ENCODE measurements at places on chromosomes 16 and 17.

GRCh38 chr17:3641717-3642486 is 5.3 kb downstream of the CTNS start:
- no peak for DNase-seq

DNA sequence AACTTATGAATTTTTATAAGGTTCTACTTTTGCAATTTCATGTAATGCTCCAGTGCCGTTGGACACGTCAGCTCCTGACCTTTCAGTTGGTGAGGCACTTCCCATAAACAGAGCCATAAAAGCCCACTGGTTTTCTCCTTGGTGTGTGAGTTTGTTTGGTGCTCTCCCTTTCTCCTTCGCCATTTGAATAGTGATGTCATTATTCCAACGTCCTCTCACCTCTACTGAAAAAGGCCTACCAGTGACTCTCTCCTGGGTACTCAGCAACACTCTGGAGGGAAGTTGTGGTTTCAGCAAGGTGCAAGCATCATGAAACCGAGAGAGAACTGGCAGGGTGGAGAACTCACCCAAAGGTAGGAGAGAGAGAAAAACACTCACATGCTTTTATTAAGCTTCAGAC is 29.6 kb upstream of the HNF1B start:
- DNase-seq = no peak

DNA sequence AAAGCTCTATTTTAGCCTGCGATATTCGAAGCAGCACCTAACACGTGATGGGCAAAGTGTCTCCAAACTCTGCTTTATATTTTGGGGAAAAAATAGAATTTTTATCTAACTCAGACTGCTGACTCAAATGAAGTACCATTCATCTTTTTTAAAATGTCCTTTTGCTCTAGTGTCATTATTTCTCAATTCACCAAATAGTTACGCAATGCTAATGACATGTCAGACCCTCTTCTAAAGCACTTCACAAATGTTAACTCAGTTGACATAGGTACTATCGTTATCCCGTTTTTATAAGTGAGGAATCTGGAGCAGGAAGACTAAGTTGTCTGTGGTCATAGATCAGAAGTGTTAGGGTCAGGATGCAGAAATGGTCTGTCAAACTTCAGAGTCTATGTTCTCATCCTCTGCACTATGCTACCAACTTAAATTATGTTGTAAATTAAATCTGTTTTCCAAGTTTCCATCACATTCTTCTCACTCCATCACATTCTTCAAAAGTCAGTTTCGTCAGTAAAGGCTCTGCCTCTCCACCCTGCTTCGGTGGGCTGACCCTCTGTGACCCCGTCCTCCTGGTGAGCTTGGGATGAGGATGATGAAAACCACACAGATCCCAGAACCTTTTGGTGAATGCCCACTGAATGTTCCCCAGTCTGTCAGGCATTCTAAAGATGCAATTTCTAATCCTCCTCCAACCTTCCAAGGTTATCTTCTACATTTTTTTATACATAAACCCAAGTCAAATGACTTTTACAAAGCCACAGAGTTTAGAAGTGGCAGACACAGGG is 102.8 kb downstream of the ADAMTS18 start:
- no peak for DNase-seq

DNA sequence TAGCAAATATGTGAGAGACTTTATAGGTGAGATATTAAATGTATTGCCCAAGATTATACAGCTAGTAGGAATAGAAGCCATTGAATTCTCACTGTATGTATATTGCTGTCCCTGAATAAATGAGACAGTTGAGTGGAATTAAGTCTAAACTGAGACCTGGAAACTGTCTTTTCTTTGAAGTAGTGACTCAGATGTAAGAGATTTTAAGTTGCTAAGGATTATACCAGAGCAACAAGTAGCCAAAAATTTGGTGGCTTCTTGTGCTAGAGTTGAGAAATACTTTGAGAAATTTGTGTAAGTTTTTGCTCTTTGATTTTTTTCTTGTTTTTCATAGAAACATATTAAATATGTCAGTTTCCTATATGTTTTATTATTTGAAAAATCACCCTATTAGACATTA is 58.7 kb downstream of the TANC2 start:
- DNase-seq = no peak

DNA sequence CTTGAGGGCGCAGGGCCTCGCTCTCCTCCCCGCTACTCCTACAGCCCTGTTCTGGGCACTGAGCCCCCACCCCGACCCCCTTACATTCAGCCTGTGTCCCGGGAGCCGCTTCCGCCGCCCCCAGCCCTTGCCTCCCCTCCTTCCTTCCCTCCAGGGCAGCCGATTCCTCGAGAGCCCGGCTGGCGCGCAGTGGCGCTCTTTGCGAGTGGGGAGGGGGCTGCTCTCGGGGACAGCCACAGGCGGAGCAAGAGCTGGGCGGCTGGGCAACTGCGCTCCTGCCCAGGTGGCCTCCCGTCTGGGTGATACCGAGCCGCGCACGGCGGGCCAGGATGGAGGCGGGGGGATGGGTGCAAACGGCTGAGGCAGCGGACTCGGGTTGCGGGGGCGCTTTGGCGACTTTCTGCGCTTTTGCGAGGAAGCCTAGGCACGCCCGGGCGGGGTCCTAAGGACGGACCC is 1.2 kb downstream of the MMP15 start:
- DNase-seq = no peak

DNA sequence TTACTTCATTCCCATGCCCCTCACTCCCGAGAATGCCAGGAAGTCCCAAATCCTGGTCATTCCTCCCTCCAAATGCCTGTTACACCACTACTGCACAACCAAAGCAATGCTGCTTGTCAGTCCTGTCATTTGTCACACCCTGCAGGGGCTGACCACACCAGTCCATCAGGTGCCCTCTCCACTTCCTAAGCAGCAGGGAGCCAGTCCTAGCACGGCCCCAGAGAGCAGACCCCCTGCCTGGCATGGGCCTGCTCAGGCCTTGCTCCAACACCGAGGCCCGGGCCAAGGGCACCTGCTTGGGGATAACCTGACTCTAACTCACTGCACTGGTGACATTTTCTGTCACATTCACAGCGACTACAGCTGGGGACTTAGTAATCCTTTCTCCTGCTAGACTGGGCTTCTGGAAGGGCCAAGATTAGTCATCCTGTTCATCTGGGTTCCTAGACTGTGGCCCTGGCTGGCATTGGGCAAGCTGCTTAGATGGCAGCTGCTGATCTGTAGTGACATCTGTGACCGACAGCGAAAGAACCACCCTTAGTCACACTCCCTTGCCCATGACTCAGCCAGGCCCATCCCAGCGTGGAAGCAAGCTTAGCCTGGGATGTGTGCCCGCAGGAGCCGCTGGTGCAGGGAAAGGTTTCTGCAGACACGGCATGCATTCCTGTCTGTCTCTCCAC is 5.4 kb downstream of the ALYREF start:
- no peak for DNase-seq

- no peak for DNase-seq
Observed at GRCh38 chr16:4775005-4775404, 8.0 kb upstream of the ZNF500 start.

GRCh38 chr17:61175298-61176142 is 224.1 kb upstream of the TBX2 start:
- DNase-seq = no peak

- DNase-seq = no peak
Observed at GRCh38 chr17:12857592-12857991, 68.3 kb downstream of the ARHGAP44 start.
